Midbrain (tissue), 1 donor: ENCODE measurements at places on chromosomes 6 and 20.

DNA sequence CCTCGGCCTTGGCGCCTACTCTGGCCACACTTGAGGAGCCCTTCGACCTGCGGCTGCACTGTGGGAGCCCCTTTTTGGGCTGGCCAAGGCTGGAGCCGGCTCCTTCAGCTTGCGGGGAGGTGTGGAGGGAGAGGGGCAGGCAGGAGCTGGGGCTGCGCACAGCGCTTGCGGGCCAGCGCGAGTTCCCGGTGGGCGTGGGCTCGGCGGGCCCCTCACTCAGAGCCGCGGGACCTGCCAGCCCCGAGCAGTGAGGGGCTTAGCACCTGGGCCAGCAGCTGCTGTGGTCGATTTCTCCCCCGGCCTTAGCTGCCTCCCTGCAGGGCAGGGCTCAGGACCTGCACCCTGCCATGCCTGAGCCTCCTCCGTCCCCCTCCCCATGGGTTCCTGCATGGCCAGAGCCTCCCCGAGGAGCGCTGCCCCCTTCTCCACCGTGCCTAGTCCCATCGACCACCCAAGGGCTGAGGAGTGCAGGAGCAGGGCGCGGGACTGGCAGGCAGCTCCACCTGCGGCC, 136.8 kb downstream of the EPHA7 start:
- DNase-seq: no peak

- no peak for DNase-seq
Measured at GRCh38 chr6:35096129-35096862, 44.8 kb downstream of the TCP11 start.

DNA sequence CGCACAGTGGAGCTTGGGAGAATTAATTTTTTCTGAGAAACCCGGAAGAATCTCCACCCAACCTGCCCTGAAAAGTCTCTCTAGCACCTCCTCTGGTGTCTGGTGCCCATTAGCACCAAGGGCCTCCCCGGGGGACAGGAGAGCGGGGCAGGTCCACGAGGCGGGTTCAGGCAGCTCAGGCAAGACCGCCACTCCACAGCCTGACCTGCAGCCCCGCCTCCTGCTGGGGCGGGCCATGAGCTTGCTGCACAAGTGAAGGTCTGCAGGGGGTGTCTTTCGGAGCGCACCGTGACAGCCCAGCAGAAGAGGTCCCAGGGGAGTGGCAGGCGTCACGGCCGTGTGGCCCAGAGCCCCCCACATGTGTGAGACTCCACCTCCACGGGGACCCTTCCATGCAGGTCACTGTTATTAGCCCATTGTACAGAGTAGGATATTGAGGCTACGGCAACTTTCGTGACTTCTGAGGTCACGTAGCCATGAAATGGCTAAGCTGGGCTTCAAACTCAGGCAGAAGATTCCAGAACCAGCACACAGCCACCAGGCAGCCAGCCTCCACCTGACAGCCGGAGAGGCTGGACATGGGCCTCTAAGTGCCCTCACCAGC, 63.9 kb upstream of the SLCO4A1 start:
- no peak for DNase-seq

DNA sequence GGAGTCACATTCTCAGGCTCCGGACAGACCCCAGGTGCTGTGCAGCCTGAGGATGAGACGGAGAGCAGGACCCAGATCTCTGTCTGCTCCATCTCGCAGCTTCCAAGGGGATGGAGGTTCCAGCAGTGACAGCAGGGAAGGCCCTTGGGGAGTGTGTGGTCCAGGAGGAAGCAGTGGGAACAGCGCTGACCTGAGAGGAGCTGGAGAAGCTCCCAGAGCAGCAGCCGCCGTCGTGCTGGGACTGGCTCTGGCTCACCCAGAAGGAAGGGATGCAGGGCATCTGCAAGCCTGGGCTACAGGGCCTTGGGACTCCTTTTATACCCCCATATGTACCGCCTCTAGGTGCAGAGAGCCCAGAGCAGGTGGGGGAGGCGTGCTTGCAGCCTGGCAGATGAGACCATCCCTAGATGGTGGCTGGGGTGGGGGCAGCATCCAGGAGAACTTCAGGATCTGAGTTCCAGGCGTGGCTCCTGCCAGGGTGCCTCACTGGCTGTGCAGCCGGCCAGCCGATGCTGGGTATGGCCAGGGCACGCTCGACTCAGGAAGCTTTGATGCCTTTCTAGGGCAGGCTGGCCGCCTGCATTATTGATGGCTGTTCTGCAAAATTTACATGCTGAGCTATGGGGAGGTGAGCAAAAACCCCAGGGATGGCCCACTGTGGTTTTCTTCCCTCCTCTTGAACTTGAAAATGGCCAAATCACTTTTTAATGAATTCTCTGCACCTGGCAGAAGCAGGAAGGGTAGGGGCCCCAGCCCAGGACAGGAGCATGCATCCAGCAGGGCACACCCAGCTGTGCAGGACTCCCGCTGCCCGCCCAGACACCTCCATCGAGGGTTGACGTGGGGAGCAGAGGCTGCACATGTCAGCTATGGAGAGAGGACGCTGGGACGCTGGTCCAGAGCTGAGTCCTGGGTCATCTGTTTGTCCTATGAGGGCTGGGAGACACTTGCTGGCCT, 179.6 kb downstream of the TAF4 start:
- no peak for DNase-seq

GRCh38 chr6:168264593-168265335, 54.8 kb downstream of the DACT2 start:
- DNase-seq: no peak
